ENCODE measurements at places on chromosomes 7 and 10. TPM values are rescaled to one million over a fixed set of nuclear protein-coding genes. Genes with fewer than 3 reads are reported as not detected.

DNA sequence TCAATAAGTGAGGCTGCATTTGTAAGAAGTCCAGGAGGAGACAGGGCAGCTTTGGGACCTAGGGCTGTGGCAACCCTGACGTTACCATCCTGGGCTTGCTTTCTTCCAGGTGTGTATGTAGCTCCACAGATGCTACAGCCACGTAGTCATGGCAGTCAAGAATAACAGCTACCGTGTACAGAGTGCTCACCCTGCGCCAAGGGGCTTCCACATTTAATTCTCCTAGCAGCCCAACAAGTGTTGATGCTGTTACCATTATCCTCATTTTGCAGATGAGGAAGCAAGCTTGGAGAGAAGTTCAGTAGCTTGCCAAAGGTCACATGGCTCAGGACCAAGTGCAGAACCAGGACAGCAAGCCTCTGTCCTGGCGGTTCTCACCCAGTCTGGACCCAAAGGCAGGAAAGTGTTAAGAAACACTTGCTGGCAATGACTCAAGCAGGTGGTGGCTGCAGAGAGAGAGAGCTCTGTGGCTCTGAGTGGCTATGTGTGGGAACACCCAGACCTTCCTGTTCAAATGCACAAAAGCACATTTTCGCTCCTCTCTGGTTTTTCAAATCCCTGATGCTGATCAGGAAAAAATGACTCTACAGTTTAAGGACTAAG is 89.8 kb downstream of the CREM start:
- DNase-seq: no peak

DNA sequence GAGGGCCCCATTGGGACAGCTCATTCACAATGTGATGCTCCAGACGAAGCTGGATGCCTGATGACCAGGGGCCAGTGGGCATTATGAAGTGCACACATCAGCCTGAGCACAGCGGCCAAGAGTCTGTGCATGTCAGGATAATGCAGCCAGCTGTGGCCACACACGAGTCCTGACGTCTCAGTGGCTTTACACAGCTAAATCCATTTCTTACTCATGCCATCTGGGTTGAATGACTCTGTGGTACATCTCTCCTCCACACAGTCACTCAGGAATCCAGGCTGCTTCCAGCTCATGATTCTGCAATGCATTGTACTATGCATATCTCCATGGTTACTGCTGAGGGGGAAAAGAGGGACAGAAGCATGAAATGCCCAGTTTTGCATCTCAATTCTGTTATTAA is 123.6 kb downstream of the PRLHR start:
- no peak for DNase-seq

DNA sequence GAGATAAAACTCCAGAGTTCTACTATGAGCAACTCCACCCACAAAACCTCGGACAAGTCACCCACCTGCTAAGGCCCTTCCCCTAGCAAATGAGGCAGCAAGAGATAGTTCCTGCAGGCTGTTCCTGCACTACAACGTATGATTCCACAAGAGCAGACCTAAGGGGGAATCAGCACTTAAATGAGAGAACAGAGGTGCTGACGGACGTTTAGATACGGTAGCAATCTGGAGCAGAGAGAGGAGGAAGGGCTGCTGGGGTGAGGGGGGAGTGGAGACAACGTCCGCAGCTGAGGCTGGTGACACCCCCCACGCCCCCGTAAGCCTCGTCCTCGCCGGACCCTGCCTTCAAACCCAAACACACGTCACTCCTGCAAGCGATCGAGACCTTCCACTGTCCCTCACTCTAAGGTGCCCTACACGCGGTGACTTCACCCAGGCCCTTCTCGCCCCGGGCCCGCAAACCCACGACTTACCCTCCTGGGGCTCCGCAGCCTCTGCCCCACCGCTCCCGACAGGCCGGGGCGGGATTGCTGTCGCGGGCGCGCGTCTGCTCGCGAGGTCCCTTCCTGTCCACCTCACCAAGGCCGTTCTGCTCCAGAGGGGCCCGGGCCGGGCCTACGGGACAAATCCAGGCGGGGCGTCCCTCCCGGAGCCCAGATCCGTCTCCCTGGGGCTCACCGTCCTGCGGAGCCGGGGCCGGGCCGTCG is 635 bp downstream of the ZNF12 start:
- DNase-seq: peak; percentile 21

GRCh38 chr7:72343991-72344390 is 68.1 kb downstream of the CALN1 start:
- no peak for DNase-seq

Gene SVIL
- 42.1 TPM for polyA plus RNA-seq

DNA sequence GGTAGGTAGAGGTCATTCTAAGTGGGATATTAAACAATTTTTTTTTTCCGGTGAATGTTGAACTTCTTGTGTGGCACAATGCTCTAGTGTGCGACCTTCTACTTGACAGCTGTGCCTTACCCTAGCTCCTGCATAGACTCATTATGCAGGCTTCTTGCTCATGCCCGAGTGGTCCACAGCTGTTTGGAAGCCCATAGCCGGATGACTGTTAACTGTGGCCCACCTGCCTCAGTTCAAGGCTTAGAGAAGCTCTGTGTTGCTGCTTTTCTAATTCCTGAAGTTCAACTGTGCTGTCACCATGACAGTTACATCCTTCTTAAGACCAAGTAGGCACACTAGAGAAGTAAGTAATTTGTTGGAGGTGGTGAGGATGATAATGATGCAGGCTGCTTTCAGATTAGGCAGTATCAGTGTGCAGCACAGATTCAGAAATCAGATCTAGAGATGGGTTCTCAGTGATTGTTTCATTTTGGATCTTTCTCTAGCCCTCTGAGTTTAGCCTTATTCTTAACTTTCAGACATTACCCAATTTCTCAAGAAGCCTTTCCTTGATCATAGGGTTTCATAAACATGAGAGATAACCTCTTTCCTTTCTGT is 278.4 kb downstream of the PHF14 start:
- DNase-seq: no peak

GRCh38 chr7:29587195-29587808 is 23.7 kb downstream of the PRR15 start:
- DNase-seq: no peak

Gene SFXN4
- polyA plus RNA-seq: 23.6 TPM

DNA sequence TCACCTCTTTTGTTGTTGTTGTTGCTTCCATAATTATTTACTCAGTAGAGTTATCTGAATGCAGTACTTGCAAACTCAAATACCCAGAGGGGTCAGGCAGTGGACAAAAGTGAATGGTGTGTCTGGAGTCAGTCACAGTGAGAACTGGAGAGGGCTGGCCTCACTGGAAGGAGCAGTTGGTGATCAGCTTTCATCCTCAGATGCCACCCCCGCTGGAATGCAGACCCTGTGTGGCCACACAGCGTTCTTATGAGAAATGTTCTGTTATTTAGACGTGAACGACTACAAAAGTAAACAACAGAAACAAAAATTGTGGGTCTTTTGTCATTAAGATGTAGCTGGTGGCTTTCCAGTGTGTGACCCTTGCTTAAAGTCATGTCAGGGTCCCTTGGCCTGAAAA is 29.6 kb upstream of the VPS41 start:
- no peak for DNase-seq

- DNase-seq: no peak
Observed at GRCh38 chr10:8327140-8327423, 272.6 kb downstream of the GATA3 start.

Gene DPYSL4
- polyA plus RNA-seq: 15.4 TPM

- no peak for DNase-seq
Observed at GRCh38 chr7:83502636-83503035, 146.3 kb downstream of the SEMA3E start.

- no peak for DNase-seq
Observed at GRCh38 chr7:86558680-86559501, 84.8 kb upstream of the GRM3 start.

- no peak for DNase-seq
Observed at GRCh38 chr10:42979721-42980467, 97.0 kb upstream of the RET start.

Data from right renal pelvis (tissue), 4 donors.